Activated CD4-positive, alpha-beta T cell treated with anti-CD3 and anti-CD28 coated beads, Interleukin-2, amount 10 ng/mL, durations not matched to agents 24 days and 14 days (primary cell): ENCODE measurements at places on chromosomes 2 and 18. TPM values are rescaled to one million over a fixed set of nuclear protein-coding genes. Genes with fewer than 3 reads are reported as not detected.
A peak's percentile ranks its signal among the peaks of the same experiment; 100 is the strongest.

Gene MATN3
- total RNA-seq, result not detected in 2 replicates

Gene REG3A
- total RNA-seq, result not detected in 2 replicates

Gene CRIM1
- total RNA-seq, result 16.8 and 19.0 TPM in 2 replicates

Gene NOL4
- total RNA-seq, result not detected in 2 replicates

Gene MTLN
- total RNA-seq, result 71.9 and 80.1 TPM in 2 replicates

Gene TGFBRAP1
- 26.2 and 26.5 TPM in 2 replicates for total RNA-seq

DNA sequence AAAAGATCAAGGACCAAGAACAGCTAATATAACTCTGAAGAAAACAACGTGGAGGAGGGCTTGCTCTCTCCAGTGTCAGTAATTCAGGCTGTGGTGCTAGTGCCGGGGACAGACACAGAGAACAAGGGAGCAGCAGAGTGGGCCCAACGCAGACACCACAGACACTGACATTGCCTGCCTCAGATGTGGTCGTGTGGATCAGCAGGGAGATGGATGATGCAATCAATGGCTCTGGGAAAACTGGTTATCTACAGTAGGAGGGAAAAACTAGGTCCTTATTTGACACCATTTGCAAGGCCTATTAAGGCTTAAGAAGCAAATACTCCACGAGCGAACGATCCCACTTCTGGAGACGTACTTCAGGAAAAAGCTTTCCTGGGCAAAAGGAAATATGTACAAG is 36.1 kb downstream of the HDLBP start:
- no peak overlapping the region for H3K27ac ChIP-seq
- H3K4me3 ChIP-seq, result no peak overlapping the region
- H3K27me3 ChIP-seq, result no peaks in the 10 kb centered on the region
- DNase-seq, result no peak
- H3K4me1 ChIP-seq, result peaks cover 20% of the 10 kb centered on the region

DNA sequence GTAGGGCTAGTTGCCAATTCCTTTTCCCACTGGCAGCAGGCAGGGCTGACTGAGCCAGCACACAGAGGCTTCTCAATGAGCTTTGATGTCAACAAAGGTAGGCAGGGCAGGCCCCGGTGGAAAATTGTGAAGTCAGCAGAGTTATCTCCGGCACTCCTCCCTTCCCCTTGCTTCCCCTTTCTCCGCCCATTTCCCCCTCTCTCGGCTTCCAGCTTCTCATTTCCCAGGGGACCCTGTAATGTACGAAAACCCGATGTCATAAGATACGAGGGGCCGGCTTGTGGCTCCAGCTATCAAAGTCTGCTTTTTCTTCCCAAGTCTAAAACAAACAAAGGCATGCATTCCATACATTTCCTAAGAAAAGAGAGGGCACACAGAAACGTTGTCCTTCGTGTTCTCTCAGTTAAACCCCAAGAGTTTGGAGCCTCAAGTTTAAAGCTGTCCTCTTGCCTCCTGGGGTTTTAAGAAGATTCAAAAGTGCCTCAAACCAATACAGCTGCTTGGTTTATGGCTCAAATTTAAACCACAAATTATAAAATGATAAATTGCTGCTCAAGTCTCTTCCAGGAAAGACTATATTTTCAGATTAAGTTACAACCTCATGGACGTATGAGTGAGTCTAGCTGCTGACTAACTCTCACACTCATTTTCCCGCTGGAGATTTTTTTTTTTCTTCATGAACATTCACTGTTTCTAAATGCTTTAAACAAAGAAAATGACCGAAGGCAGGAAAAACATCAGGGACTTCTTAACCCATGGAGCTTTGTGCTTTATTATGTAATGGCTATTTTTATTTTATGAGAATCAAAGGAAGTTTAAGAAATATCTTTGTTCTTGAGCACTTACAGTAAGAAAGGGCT is 27.2 kb upstream of the EML4 start:
- H3K27ac ChIP-seq, result peak overlapping the region; percentile 60
- peaks cover 40% of the 10 kb centered on the region for H3K4me1 ChIP-seq
- peak; percentile 72 for DNase-seq
- no peaks in the 10 kb centered on the region for H3K36me3 ChIP-seq
- H3K4me3 ChIP-seq, result peak overlapping the region; percentile 60
- H3K27me3 ChIP-seq, result no peaks in the 10 kb centered on the region

DNA sequence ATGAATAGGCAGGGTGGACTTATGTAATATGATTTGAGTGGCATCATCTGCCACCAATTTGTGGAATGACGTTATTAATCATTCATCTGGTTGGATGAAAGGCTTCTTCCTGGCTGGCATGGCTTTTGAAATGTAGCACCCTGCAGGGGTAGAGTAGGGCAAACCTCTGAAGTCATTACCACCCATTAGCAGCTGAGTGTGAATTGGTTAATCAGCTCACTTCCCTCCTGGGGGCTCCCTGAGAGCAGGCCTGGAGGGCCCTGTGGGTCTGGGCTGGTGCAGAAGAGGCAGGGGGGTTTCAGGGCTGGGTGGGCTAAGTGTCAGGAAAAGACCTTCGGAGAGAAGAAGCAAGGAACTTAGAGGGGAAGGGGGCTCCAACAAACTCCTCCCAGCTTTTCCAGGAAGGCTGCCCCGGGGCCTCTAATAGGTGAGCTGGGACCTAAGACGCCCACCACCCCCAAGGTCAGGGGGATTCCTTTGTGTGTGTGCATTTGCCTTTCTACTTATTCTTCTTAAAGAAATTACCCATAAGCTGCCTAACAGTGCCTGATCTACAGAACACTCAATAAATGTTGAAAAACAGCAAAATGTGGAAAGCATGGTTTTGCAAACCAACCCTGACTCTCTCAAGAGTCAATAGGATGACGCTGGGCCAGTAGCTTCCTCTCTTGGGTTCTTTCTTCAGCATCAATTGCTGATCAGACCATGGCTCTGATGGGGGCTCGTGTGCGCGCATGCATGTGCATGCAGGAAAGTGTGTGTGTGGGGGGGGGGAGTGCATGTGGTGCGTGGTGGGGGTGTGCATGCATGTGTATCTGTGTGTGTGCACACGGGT is 49.7 kb upstream of the ZNF516 start:
- no peaks in the 10 kb centered on the region for H3K4me1 ChIP-seq
- H3K36me3 ChIP-seq, result no peaks in the 10 kb centered on the region
- no peaks in the 10 kb centered on the region for H3K27me3 ChIP-seq
- H3K4me3 ChIP-seq, result no peak overlapping the region
- H3K27ac ChIP-seq, result no peak overlapping the region

- H3K27ac ChIP-seq, result no peak overlapping the region
- peaks cover 6% of the 10 kb centered on the region for H3K4me1 ChIP-seq
- H3K36me3 ChIP-seq, result no peaks in the 10 kb centered on the region
- no peak overlapping the region for H3K4me3 ChIP-seq
- DNase-seq, result no peak
- peaks cover 30% of the 10 kb centered on the region for H3K27me3 ChIP-seq
Measured at GRCh38 chr2:102489646-102490045, 16.6 kb downstream of the SLC9A4 start.

DNA sequence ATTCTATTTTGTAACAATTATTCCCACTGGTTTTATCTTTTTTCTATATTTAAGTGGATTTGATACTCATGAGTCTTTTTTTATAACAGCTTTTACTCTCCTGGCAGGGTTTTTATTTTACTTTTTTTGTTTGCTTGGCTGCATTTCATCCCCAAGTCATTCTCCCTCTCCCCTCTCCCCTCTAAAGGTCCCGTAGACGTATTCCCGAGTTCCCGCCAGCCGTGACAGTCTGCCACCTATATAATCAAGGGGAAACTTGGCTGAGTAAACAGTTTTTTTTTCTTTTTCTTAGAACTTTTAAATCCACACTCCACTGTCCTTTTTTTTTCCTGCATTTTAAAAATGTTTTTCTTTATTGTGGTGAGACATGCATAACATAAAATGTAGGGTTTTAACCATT is 433.1 kb upstream of the HS6ST1 start:
- H3K4me3 ChIP-seq, result no peak overlapping the region
- no peaks in the 10 kb centered on the region for H3K36me3 ChIP-seq
- DNase-seq, result no peak
- peaks cover 6% of the 10 kb centered on the region for H3K27me3 ChIP-seq

- no peaks in the 10 kb centered on the region for H3K27me3 ChIP-seq
- no peak for DNase-seq
- H3K36me3 ChIP-seq, result no peaks in the 10 kb centered on the region
- H3K27ac ChIP-seq, result no peak overlapping the region
- no peak overlapping the region for H3K4me3 ChIP-seq
Measured at GRCh38 chr2:150126839-150127238, 360.6 kb downstream of the RND3 start.

GRCh38 chr2:20143263-20143662 is 81.7 kb downstream of the SDC1 start:
- no peaks in the 10 kb centered on the region for H3K4me1 ChIP-seq
- no peak overlapping the region for H3K27ac ChIP-seq
- DNase-seq, result no peak
- no peaks in the 10 kb centered on the region for H3K36me3 ChIP-seq

GRCh38 chr2:218853766-218854165 is 5.8 kb upstream of the WNT6 start:
- no peak overlapping the region for H3K27ac ChIP-seq
- peaks cover 4% of the 10 kb centered on the region for H3K4me1 ChIP-seq
- H3K36me3 ChIP-seq, result no peaks in the 10 kb centered on the region

DNA sequence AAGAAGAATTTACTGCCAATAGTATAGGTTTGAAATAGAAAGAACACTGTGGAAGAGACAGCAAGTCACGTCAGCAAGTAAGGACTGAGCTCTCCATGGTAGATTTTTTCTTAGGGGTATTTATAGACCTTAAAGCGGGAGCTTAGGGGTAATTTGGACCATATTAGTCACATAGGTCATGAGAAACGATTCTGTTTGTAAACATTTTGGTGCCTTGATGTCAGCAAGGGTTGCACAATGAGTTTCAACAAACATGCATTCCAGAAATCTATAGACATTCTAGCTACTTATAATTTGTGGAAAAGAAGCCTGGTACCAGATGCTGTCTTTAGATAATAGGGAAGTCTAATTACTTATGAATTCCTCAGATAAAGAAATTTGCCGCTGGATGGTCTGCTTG is 624.7 kb downstream of the TDRD15 start:
- H3K27ac ChIP-seq, result no peak overlapping the region
- H3K36me3 ChIP-seq, result no peaks in the 10 kb centered on the region
- no peak overlapping the region for H3K4me3 ChIP-seq
- no peaks in the 10 kb centered on the region for H3K27me3 ChIP-seq

DNA sequence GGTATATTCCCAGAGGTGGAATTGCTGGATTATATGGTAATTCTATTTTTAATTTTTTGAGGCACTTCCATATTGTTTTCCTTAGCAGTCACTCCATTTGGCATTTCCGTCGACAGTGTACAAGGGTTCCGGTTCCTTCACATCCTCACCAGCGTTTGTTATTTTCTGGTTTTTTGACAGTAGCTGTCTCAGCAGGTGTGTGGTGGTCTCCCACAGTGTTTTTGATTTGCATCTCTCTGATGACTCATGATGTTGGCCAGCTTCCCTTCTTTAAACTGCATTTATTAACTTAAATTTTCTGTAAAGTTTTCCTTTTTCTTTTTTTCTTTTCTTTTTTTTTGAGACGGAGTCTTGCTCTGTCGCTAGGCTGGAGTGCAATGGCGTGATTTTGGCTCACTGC is 19.7 kb downstream of the SH3BP4 start:
- no peaks in the 10 kb centered on the region for H3K4me1 ChIP-seq
- no peak for DNase-seq
- no peak overlapping the region for H3K27ac ChIP-seq
- H3K36me3 ChIP-seq, result no peaks in the 10 kb centered on the region
- no peak overlapping the region for H3K4me3 ChIP-seq

- H3K27ac ChIP-seq, result no peak overlapping the region
- no peaks in the 10 kb centered on the region for H3K27me3 ChIP-seq
- no peak overlapping the region for H3K4me3 ChIP-seq
- no peak for DNase-seq
- peaks cover 68% of the 10 kb centered on the region for H3K36me3 ChIP-seq
Measured at GRCh38 chr2:231094736-231095346, 30.0 kb downstream of the HTR2B start.

DNA sequence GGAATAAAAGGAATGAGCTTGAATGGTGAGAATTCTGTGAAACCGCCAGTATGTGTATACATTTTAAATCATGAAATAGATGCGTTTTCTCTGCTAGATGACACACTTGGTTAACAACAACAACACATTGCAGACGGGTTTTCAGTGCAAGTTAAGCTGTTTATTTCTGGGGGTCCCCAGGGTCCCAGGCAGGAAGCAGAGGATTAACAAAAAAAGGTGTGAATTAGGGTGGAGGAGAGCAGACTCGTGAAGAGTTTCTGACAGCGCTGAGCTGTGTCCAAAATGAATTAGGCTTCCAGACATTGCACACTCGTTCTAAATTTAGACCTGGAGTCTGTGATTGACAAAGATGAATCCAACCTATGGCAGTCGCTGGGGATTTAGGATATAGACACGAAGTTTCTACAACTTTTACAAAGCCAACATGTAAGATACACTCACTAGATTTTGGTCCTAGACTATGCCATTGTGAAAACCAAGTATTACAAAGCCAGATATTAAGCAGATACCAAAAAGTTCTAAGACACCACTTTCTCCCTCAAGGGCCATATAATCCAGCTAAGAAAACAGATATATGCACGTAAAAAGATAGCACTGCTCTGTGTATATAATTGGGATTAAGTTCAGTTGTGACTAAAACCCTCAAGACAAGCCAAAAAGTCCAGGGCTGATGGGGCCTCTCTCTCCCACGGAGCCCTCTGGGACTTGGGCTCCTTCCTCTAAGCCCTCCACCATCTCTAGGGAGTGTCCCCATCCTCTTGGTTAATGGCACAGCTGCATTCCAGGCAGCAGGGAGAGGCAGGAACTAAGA is 120.2 kb downstream of the ACAA2 start:
- H3K4me1 ChIP-seq, result peaks cover 7% of the 10 kb centered on the region
- H3K27ac ChIP-seq, result no peak overlapping the region
- H3K27me3 ChIP-seq, result peaks cover 14% of the 10 kb centered on the region
- no peaks in the 10 kb centered on the region for H3K36me3 ChIP-seq

GRCh38 chr2:74507926-74508520 is 528 bp upstream of the PCGF1 start:
- H3K27ac ChIP-seq, result peak overlapping the region; percentile 99
- H3K4me3 ChIP-seq, result peak overlapping the region; percentile 95
- H3K27me3 ChIP-seq, result peaks cover 33% of the 10 kb centered on the region
- peaks cover 59% of the 10 kb centered on the region for H3K4me1 ChIP-seq
- peaks cover 28% of the 10 kb centered on the region for H3K36me3 ChIP-seq

GRCh38 chr2:98489486-98489885 is 44.8 kb downstream of the INPP4A start:
- no peaks in the 10 kb centered on the region for H3K27me3 ChIP-seq
- peaks cover 61% of the 10 kb centered on the region for H3K4me1 ChIP-seq
- H3K36me3 ChIP-seq, result peaks cover 41% of the 10 kb centered on the region
- H3K4me3 ChIP-seq, result no peak overlapping the region

- no peak overlapping the region for H3K27ac ChIP-seq
- no peak overlapping the region for H3K4me3 ChIP-seq
- H3K27me3 ChIP-seq, result no peaks in the 10 kb centered on the region
Measured at GRCh38 chr18:42480441-42480840, 525.4 kb downstream of the PIK3C3 start.

DNA sequence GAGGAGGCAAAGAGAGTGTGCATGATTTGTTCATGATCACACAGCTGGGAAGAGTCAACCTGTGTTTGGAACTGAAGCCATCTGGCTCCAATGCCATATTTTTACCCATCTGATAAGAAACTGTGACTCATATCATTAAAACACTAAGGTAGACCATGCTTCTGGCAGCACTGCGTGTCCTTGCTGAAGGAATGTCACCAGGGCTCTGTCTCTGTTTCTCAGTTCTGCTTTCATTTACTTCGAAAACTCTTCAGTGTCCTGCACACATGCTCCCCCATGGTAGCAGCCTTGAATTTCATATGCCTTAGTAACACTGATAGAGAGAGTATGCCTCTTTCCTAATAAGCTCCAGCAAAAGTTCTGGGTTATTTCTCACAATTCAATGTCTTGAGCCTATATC is 830.4 kb downstream of the DCDC2C start:
- H3K4me1 ChIP-seq, result no peaks in the 10 kb centered on the region
- no peaks in the 10 kb centered on the region for H3K36me3 ChIP-seq
- DNase-seq, result no peak
- H3K27ac ChIP-seq, result no peak overlapping the region
- H3K4me3 ChIP-seq, result no peak overlapping the region
